ENCODE measurements at places on chromosomes 1 and 21.

- DNase-seq, result no peak
These were observed 36.9 kb upstream of the PSMG1 start for GRCh38 chr21:39220150-39220549.

GRCh38 chr1:35433714-35434113 lies 123.5 kb downstream of the KIAA0319L start:
- no peak for DNase-seq

DNA sequence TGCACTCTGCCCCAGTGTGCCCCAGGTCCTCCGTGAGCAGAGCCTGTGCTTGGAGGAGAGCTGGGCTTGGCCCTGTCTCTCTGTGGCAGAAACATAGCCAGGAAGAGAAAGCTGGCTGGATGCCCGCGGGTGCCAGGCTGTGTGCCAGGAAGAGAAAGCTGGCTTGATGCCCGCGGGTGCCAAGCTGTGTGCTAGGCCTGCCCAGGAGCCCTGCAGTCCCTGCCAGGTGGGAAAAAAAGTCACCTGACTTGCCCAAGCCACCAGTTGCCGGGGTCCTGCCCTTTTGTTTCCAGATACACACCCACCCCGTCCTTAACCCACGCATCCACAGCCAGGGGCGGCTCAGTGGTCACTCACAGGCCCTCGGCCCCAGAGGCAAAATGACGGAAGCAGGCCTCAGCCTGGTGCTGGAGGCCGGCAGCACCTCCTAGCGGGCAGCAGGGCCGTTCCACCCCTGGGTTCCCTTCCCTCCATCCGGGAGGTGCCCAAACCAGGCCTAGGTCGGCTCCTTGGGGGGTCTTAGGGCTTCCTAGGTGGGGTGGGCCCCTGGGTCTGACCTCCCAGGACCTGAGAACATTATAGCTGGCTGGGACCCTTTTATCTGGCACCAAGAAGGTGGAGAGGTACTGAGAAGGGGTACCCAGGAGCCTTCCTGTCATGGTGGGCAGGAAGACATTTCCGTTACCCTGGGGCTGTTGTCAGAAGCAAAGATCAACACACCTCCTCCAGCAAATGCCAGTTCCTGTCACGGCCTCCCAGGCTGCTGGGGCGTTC lies 9.1 kb downstream of the ITGB2 start:
- DNase-seq, result peak; percentile 51

DNA sequence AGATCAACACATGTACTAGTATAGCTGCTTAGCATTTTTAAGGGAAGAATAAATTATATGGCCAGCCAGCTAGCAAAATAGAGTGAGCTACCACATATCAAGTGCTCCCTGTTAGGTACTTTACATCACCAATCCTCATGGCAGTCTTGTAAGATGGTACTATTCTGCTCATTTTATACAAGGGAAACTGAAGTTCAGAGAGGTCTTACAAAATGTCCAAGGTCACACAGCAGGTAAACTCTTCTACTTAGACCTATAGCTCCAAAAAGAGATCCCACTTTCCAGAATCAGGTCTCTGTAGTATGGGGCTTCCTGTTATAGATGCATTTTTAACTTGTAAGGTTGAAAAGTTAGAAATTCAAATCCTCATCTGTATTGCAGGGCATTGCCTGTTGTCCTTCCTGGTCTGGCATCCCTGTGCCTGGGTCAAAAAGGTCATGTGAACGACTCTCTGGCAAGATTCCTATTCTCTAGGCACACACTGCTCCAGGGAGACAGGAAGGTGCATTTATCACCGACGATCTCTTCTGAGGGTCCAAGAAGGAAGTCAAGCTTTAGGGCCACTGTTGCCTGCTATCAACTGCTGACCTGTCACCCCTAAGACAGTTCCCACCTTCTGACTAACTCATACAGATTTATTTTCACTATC lies 41.1 kb downstream of the TRIT1 start:
- no peak for DNase-seq

GRCh38 chr1:24155011-24155782 lies 12.3 kb upstream of the IL22RA1 start:
- no peak for DNase-seq

GRCh38 chr1:182602935-182603645 lies 1.1 kb downstream of the RGS16 start:
- peak; percentile 24 for DNase-seq

- DNase-seq, result no peak
These were observed 85.4 kb downstream of the APP start for GRCh38 chr21:26085127-26085526.

DNA sequence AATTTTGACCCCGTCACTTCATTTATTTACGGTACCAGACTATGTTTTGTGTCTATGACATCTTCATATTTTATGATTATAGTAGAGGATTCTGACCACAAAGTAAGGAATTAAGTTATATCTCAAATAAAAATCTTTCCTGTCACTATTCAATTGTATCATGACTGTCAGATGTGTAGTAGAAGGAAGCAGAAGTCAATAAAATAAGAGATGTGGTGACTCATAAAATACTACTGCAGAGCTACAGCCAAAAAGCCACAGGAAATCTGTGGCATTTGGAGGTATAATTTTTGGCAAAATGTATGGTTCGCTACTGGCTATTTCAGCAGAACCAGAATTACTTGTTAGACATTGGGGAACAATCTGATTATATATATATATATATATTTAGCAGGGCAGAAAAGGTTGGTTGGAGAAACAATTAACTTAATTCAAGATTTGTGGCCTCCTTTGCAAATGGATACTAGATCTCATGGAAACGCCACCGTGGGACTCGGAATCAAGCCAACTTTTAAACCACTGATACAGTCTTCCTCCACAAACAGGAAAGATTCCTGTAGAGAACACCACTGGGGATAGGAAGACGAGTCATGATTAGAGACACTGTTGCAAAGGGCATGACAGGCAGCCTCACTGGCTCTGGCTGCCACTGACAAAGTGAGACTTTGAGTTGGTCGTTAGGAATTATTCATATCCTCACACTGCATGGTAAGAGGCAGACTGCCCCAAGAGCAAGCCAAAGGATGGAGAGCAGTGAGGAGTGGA lies 5.1 kb downstream of the FCRL2 start:
- DNase-seq, result no peak

GRCh38 chr1:54811739-54812655 lies 10.9 kb upstream of the TTC22 start:
- no peak for DNase-seq

GRCh38 chr1:230957580-230957989 lies 21.1 kb downstream of the TTC13 start:
- DNase-seq, result no peak

- no peak for DNase-seq
These were observed 189.0 kb downstream of the PLPP3 start for GRCh38 chr1:56390232-56390867.

GRCh38 chr1:151476083-151476482 lies 16.8 kb upstream of the POGZ start:
- DNase-seq, result no peak

- DNase-seq, result no peak
These were observed 3.5 kb downstream of the TRIM67 start for GRCh38 chr1:231165371-231165770.

GRCh38 chr1:168654198-168654915 lies 74.6 kb downstream of the DPT start:
- DNase-seq, result no peak

- no peak for DNase-seq
These were observed 25.9 kb downstream of the ATG4C start for GRCh38 chr1:62809788-62810187.

DNA sequence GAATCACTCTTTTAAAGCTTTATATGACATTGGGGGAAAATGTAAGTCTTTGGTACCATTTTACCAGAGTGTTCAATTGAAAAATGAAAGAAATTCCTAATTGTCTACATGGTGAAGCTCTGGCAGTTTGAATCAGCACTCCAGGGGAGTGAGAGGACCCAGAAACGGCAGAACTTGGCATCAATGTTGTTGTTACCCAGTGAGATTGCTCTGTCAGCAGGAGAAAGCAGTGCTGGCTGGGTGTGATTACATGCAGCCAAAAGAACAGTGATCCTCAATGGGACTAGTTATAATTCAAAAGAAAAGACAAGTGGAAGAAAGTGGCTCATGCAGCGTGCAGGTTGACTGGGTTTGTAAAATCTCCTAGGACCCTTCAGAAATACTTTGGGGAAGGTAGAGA lies 206.4 kb downstream of the PTPRC start:
- no peak for DNase-seq

DNA sequence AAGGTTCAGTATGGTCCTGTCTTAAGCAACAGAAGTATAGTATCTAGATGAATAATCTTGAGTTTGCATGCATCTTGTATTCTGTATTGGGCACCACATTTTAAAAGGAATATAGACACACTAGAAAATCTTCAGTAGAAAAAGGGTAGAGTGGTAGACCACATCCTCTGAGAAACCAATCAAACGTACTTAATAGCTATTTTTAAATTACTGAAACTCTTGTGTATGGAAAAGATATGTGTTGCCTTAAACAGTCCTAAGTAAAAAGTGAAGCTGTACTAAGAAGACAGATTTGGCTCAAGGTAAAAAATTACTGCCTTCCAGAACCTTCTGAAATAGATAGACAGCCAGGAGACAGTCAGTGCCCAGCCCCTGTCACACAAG lies 3.1 kb downstream of the CTXND2 start:
- no peak for DNase-seq

DNA sequence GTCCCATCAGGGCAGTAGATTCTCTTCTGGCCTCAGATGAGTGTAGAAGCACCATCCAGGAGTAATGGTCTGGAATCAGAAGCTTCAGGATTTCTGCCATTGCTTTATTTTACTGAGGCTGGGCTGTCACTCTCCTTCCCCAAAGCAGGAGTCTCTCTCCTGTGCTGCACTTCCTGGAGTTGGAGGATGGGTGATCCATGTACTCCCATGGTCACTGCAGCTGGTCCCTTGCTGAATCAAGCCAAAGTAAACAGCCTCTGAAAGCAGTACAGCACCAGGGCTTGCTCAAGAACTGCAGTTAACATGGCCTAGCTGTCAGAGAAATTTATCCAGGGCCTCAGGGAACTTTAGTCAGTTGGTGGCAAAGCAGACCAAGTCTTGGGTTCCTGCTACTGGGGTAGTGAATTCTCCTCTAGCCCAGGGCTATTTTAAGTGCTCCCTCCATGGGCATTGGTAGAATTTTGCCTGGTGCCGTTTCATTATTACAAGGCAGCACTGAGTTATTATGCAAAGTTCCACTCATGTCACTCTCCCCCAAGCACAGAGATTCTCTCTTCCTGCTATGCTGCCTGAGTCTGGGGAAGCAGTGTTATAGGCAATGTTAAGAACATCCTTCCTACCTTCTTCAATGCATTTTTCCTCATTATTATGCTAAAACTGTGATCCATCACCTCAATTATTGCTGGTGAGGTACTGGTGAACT lies 29.5 kb downstream of the DRAM2 start:
- no peak for DNase-seq

DNA sequence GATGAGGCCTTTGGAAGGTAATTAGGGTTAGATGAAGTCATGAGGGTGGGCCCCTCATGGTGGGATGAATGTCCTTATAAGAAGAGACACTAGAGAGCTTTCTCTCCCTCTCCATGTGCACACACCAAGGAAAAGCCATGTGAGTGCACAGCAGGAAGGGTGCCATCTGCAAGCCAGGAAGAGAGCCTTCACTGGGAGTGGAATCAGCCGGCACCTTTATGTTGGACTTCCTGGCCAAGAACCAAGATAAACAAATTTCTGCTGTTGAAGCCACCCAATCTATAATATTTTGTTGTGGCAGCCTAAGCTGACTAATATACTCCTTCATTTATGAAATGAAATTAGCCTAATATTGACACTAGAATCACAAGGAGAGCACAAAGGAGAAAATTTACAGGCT lies 38.2 kb upstream of the PKP1 start:
- no peak for DNase-seq

DNA sequence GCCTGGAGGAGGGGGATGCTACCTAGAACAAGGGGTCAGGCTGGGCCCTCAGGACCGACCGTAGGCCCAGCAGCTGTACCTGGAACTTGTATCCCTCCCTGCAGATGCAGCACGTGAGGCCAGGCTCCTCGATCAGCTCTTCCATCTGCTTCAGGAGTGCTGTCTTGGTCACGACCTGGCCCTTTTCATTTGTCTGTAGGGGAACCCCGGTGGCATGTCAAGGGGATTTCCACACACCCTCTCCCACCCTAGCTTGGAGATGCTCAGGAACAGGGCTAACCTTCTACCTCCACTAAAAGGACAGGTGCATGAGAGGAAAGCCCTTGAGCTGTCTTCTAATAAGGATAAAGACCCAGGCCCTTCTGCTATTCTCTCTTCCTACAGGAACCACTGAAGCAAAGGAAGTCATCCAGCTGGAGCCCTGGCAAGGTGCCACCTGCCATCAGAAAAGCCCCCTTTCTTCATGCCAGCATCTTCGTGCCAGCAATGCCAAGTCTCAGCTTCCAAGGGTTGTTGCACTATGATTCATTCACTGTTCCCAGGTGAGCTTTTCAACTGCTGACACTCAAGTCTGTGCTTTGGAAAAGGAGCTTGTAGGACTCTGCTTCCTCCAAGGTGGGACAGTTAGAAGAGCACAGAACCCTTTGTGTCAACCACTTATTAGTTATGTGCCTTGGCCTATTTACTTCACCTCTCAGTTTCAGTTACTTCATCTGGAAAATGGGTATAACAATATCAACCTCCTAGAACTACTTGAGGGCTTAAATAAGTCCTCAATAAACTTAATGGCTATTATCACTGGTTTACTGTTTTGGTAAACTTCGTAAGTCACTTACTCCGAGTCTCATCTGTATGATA lies 122.1 kb downstream of the UBR4 start:
- DNase-seq, result peak; percentile 13

DNA sequence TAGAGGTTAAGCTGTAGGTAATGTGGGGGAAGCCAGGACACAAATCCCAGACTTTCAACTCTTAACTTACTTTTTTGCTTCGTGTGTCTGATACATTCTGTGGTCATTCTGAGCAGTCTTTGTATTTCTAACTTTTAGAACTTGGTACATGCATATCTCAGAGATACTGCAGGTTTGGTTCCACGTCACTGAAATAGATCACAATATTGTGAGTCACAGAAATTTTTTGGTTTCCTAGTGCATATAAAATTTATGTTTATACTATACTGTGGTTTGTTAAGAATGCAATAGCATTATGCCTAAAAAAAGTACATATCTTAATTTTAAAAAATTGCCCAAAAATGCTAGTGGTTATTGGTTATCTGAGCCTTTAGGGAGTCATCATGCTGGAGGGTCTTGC lies 3.2 kb downstream of the URB2 start:
- no peak for DNase-seq

- DNase-seq, result no peak
These were observed 3.4 kb downstream of the WNT9A start for GRCh38 chr1:227944090-227944930.

DNA sequence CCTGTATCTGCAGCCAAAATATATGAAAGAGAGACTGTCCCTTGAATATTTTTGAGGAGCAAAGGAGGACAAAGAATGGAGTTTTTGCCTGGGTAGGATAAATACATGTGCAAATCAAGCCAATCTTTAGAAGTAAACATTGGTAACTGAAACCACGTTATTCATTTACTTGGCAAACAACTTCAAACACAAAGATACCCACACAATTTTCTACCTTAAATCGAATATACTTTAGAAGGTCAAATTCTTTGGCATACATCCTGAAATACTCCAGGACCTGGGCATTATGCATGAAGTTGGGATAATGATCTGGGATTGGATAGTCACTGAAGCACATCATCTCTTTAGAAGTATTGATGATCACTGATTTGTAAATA lies 9.6 kb downstream of the FMO5 start:
- no peak for DNase-seq

- no peak for DNase-seq
These were observed 81.6 kb upstream of the PBX1 start for GRCh38 chr1:164477343-164477742.

- DNase-seq, result no peak
These were observed 148.9 kb upstream of the CTTNBP2NL start for GRCh38 chr1:112247036-112247597.

Measured in stimulated activated CD4-positive, alpha-beta T cell treated with anti-CD3 and anti-CD28 coated beads, Interleukin-4, amount 100 ng/mL, for 24 hours (primary cell).